Kidney epithelial cell (primary cell): ENCODE measurements at places on chromosomes 4 and X. TPM values are rescaled to one million over a fixed set of nuclear protein-coding genes. Genes with fewer than 3 reads are reported as not detected.
A peak's percentile ranks its signal among the peaks of the same experiment; 100 is the strongest.

Gene F9
- not detected in 2 replicates for total RNA-seq

Gene MND1
- total RNA-seq, result 2.3 and 4.3 TPM in 2 replicates

Gene MAGEA11
- not detected in 2 replicates for total RNA-seq

Gene STK26
- 18.7 and 20.7 TPM in 2 replicates for total RNA-seq

Gene COX18
- total RNA-seq, result 29.8 and 33.8 TPM in 2 replicates

Gene ODAPH
- 0.41 and 0.63 TPM in 2 replicates for total RNA-seq

Gene NKX6-1
- 0.89 TPM in 1 of 2 replicates, not detected in the other for total RNA-seq

Gene CSAG1
- not detected in 2 replicates for total RNA-seq

Gene PRPS2
- 24.3 and 25.4 TPM in 2 replicates for total RNA-seq

- DNase-seq, result no peak
These were observed 53.8 kb downstream of the ZNF827 start for GRCh38 chr4:145884775-145885174.

GRCh38 chrX:120564925-120565324 lies 4.2 kb upstream of the CUL4B start:
- no peak for DNase-seq

DNA sequence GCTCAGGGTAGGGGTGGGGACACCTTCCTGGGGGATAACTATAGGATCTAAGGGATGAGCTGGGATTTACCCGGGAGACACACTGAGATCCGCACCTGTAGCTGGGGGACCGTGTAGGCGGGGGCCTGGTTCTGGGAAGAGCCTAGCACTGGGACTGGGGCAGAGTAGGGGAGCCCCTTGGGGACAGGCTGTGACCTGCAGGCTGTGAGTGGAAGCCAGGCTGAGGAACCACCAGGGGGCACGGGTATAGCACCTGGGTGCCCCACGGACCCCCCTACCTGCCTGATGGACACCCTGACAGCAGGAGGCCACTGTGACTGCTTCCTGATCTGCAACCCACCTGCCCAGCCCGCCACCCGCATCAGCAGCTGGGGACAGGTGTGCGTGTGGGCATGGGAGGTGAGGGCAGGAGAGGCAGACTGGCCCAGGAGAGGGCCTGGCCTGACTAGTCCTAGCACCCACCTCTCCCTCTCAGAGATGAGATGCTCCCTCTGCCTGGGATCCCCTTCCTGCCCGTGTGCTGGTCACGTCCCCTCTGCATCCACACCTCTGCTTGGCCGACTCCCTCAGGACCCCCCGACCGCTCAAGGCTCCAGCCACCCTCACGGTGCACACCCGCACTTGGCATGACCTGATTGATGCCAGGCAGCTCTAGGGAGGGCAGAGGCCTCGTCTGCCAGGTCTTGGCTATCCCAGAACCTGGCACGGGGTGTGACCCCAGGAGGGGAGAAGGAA lies 94.2 kb upstream of the NKX1-1 start:
- no peak for DNase-seq

DNA sequence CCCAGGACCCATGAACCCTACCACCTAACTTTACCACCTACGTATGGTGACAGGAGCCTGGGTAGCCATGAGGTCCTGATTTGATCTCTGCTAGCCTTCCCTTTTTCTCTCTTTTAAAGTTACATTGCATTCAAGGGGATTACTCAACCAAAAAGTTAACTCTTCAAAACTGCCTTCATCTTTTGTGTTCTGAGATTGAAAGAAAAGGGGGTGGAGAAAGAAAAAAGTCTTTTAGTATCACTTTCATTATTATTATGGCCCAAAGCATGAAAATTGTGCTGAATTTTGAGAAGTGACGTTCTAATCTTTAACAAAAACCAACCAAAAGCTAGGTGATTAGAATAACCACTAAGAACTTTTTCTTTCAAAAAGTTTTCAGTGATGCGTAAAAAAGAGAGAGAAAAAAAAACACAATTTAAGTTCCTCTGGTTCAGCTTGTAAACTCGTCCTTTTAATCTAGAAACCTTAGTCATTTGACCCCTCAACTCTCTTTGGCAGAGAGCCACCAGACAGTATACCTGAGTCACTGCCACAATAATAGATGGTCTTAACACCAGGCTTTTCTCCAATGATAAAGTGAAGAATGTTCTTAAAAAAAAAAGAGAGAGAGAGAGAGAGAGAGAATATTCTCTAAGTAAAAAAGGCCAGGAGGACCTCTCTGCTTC lies 347.4 kb upstream of the FGF13 start:
- peak; percentile 64 for DNase-seq

GRCh38 chr4:171334549-171334948 lies 478.7 kb upstream of the GALNTL6 start:
- DNase-seq, result no peak

DNA sequence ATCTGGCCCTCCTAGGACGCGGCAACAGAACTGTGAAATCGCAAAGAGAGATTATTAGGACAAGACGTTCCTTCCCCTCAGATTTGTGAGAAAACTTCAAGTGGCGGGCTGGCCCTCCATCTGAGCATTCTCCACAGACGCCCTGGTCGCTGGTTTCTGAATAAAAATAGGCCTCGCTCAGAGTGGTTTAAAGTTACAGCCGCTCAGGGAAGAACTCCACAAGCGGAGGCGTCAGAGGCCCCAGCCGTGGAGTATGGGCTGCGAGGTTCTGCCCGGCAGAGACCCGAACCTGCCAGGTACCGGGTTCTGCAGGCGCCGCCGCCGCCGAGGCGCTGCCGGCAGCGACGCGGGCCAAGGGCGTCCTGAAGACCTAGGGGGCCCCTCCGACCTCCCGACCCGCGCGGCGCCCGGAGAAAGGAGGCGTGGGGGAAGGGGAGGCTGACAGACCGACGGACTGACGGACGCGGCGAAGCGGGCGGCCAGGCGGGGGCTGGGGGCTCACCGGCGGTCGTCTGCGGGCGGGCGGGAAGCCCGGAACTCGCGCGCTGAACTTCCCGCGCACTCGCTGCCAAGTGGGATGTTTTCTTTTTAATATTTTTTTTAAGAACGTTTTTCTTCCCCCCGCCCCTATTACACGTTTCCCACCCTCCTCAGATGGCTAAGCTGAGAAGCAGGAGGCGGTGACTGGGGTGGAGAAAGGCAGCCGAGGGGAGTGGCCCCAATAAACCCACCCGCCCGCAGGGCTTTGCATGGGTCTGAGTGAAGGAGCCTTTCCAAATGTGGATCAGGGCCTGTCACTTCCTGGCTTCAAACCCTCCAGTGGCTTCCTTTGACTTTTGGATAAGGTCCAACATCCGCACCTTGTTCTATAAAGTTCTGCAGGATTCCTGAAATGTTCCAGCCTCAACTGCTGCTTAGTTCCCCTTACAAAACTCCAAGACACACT lies at the start of gene PABPC4L:
PABPC4L (minus strand) TSS at position 574 of the 946 bp plus-strand sequence. CDS start 770 bp downstream, outside the sequence.
- no peak for DNase-seq

GRCh38 chr4:169062897-169063244 lies 52.8 kb upstream of the CBR4 start:
- DNase-seq, result no peak

- no peak for DNase-seq
These were observed 10.0 kb downstream of the EVC start for GRCh38 chr4:5720980-5721379.

DNA sequence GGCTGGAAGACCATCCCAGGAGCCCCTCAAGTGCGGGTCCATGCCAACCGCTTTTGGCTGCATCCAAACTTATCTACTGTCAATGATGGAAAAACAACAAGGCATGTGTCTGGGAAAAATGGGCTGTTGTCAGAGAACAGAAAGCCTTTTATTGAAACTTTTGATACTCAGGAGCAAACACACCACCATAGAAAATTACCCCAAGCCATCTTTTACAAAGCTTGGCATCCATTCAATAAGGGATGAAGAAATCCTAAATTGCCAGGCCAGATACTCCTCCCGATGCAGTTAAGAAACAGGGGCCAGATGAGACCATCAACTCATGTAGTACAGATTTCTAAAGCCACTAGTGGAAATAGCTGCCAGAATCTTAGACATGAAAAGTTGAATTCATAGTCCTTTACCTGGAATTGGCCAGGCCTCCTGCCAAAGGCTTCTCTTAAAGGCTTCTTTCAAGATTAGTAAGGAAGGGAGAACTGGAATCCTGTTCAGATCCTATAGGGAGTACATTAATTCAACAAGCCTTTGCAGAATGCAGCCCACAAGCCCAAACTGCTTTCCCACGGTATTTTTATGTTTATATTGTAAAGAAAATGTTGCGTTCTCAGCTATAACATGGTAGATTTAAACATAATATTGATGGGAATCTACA lies 145.4 kb upstream of the MAP3K15 start:
- no peak for DNase-seq

DNA sequence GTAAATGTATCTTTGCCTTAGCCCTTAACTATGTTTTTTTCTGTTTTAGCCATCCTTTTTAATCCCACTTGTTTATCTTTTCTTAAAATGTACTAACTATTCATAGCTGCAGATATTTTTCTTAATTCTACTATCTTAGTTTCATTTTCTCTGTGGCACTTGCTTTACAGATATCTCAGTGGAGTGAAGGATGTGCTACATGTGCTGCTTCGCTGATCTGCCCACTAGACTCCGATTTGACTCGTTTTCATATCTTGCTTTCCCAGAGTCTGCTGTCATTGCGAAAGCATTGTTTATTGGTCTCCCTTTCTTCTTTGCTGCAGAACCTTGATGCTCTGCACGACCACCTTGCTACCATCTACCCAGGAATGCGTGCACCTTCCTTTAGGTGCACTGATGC lies 30.6 kb downstream of the GUCY1B1 start:
- no peak for DNase-seq

DNA sequence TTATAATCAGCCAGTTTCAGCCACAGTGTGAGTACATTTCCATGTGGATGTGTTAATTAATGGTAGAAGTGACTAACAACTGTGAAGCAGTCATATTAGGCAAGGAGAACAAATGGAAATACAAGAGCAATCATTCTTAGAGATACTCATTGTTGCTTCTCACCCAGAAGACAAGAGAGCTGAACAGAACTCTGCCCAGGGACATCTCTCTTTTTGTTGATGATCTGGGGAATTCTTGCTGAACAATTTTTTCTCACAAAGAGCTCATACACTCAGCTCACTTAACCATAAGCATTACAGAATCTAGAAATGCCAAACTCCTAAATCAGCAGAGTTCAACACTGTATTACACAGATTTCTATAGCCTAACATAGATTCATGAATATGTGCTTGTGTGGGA lies 150.1 kb downstream of the COMMD8 start:
- no peak for DNase-seq

DNA sequence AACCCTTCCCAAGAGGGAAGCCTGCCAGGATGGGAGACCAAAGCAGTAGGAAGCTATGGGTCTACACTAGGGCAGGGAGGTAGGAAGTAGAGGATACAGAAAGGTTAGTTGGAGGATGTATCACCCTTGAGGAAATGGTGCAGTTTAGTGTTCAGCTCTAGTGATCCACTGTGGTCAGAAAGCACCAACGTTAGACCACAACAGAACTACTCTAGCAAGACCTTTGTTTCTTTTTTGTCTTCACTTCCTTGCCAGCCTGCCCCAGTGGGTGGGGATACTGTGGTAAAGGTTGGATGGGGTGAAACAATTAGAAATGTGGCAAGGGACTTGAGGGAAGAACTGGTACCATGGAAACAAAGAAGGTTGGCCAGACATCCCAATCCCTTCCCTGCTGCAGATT lies 83.3 kb downstream of the DDIT4L start:
- DNase-seq, result peak; percentile 70

DNA sequence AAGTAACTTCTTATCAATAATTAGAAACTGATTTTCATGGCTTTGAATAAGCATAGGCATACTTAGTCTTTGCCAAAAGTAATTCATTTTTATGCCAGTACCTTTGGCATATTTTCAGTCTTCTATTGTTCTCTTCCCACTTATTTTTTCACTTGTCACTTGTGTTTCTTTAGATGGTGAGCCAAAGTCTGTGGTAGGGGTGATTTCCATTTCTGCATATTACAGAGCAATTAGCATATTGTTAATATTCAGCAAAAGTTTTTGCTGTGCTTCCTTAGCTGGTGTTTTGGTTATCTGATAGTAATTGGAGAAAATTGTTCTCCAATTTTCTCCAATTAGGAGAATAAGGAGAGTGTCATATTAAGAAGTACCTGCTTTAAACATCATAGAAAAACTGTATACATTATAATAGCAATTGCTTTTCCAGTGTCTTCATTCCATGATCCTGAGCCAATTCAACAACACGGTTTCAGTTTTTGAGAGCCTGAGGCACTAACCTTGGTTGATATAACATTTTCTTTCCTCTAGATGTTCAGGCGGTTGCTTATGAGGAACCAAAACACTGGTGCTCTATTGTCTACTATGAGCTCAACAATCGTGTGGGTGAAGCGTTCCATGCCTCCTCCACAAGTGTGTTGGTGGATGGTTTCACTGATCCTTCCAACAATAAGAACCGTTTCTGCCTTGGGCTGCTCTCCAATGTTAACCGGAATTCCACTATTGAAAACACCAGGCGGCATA lies 64.7 kb downstream of the SMAD1 start:
- no peak for DNase-seq

DNA sequence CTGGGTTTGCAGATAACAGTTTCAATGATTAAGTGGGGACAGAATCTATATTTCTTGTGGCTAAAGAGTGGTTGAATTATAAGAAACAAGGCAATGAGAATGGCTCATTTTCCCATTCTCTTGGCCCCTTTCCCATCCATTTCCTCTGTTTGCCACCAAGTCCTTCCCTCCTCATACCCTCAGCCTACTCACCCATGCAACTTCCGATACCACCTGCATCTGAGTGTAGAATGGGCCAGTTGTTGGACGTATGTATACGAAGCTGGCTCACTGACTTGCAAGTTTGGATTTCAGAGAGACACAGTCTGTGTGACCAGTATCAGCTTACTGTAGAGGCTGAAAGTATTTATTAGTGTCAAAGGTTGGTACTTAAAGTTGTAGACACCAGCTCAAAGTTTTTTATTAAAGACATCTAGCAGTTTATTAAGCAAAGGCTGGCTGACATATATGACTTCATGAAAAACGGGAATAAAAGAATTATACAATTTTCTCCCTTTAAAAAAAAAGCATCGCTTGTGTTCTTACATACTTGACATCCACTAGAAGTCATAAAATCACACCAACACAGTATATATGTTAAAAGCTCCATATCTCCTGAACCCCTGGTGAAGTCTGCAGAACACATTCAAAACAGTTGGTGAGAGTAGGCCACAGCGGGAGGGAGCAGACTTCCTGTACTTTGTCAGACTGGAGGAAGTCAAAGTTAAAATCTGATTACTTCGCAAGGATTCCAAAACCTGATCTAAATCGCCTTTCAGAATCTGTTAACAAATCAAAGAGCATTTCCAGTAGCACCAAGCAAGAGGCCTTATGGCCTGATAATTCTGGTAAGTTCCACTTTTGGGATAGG lies 22.4 kb upstream of the STIM2 start:
- DNase-seq, result no peak

- DNase-seq, result no peak
These were observed 479.8 kb downstream of the RAPGEF2 start for GRCh38 chr4:159582685-159583084.

GRCh38 chr4:89563431-89563830 lies 255.8 kb upstream of the GPRIN3 start:
- DNase-seq, result no peak

DNA sequence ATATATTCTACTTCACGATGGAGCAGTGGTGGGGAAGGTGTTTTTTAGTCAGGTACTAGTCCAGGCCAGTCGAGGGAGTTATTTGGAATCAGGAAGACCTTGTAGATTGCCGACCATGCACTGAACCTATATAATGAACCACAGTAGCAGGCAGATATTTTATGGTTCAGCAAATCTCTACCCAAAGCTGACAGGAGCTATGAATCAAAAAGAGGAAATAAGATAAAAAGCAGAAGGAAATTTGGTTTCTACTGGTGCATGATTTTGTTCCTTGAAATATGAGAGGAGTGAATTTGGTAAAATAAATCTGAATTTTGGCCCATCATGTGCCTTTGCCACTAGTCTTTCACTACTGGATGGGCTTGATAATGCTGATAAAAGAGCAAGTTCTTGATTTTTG lies 924.3 kb upstream of the DIAPH2 start:
- no peak for DNase-seq
